ENCODE measurements at places on chromosomes 1 and 21.

- no peak for DNase-seq
These were observed at the start of gene FCRLA for GRCh38 chr1:161706482-161707347. TSS of gene FCRLA (plus strand) at chr1:161707229. CDS start at chr1:161707265, 36 bp downstream.

DNA sequence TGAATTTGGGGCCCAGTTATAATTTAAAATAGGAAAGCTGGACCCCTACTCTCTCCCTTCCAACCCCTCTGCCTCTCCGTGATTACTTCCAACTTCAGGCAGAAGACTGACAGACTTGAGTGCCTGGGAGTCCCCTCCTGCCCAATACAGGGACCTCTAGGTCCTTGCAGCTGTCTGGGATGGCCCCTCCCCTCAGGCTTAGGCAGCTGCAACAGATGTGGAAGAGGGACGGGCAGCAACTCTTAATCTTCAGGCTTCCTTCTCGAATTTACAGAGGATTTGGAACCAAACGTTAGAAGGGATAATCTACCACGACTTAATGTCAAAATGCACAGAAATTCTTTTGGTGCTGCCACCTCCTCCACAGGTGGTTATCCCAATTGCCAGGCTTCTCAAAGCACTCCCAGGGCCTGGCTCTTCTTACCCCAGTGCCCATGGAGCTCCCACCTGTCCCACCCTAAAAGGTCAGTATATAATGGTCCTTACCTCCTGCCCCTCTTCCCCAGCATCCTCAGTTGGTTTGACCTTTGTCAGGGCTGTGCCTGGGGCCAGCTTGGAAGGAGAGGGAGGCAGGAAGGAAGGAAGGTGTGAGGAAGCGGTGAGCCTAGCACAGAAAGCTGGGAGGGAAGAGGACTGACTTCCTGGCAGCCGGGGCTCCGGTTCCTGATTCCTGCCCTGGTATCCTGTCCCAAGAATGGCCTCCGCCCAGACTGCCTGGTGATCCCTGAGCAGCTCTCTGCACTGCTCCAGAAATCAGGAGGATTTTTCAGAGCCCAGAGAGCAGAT, 2.8 kb downstream of the PEA15 start:
- DNase-seq: no peak

GRCh38 chr1:185874246-185874645, 140.1 kb downstream of the HMCN1 start:
- DNase-seq: no peak

GRCh38 chr21:33908760-33909159, 6.8 kb downstream of the ATP5PO start:
- DNase-seq: no peak

GRCh38 chr1:30761381-30762151, 4.0 kb upstream of the LAPTM5 start:
- no peak for DNase-seq

- no peak for DNase-seq
These were observed 3.8 kb downstream of the DDX59 start for GRCh38 chr1:200665861-200666260.

- no peak for DNase-seq
These were observed 7.5 kb downstream of the DENND4B start for GRCh38 chr1:153938996-153939395.

DNA sequence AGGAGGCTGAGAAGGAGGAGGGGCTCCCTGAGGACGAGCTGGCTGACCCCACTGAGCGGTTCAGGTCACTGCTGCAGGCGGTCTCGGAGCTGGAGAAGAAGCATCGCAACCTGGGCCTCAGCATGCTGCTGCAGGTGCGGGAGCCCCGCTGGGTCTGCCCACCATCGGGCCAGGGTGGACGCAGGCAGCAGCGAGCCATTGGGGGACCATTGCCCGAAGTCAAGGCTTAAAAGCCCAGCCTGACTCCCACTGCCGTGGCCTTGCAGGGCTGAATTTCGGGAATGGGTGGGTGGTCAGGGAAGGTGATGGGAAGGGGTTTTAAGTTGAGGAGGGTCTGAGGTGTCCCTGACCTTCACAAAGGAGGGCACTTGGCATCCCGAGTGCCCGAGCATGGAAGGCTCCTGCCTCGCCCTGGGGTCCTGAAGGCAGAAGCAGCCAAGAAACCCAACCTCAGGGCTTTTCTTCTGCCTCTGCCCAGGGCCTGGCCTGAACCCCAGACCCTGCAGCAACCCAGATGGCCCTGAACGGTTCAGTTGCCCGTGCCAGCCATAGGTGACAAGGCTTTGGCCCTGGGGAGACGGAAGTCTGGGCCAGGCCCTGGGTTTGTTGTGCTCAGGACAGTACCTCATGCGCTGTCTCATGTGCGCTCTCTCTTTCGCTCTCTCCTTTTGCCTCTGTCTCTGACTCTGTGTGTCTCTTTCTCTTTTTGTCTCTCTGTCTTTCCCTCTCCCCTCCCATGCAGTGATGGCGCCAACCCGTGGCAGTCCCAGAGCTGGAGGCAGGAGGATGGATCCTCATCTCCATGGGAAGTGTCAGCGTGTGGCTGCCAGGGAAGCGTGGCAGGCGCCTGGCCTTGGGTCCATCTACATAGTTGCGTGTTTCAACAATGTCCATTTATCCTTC, 6.2 kb downstream of the RNF187 start:
- no peak for DNase-seq

DNA sequence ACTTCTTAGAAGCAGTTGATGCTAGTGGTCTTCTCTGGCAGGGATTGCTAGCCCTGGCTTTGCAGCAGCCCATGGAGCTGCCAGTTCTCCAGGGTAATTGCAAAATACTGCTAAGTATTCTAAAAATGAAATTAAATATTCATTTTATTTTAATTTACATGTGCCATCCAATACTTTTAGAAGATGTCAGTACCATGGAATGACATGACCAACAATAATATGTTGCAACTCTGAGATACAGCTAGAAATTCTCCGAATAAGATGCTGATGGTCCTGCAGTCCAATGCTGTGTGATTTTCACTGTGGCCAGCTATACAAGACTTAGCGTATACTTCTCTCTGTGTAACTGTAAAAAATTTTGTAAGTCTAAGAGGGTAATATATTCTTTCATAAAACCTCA, 20.0 kb upstream of the WARS2 start:
- no peak for DNase-seq

DNA sequence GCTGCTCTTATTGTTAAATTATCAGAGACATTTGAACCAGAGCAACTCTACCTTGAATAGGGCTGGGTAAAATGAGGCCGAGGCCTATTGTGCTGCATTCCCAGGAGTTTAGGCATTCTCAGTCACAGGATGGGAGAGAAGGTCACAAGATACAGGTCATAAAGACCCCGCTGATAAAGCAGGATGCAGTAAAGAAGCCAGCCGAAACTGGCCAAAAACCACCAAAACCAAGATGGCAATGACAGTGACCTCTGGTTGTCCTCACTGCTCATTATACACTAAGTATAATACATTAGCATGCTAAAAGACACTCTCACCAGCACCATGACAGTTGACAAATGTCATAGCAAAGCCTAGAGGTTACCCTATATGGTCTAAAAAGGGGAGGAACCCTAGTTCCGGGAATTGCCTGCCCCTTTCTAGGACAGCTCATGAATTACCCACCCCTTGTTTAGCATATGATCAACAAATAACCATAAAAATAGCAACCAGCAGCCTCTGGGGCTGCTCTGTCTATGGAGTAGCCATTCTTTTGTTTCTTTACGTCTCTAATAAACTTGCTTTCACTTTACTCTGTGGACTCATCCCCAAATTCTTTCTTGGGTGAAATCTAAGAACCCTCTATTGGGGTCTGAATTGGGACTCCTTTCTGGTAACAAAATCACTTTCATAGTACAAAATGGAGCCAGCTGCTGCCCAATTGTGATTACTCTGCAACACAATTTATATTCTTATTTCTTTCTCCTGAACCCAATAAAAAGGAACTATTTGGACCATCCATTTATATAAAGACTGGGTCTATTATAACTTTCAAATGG, 179.6 kb downstream of the TGFBR3 start:
- DNase-seq: no peak

- DNase-seq: no peak
These were observed 16.7 kb downstream of the STYXL2 start for GRCh38 chr1:167110586-167110985.

GRCh38 chr21:28738420-28738704, 254.3 kb downstream of the LTN1 start:
- no peak for DNase-seq

All from anterior cingulate cortex (tissue), 58 donors.